Activated CD4-positive, alpha-beta T cell treated with anti-CD3 and anti-CD28 coated beads, Interleukin-2, Interleukin-6, amounts not matched to agents 100 ng/mL and 50 ng/mL, durations not matched to agents 16 hours and 8 hours (primary cell): ENCODE measurements at places on chromosomes 16 and 17.
A peak's percentile ranks its signal among the peaks of the same experiment; 100 is the strongest.

DNA sequence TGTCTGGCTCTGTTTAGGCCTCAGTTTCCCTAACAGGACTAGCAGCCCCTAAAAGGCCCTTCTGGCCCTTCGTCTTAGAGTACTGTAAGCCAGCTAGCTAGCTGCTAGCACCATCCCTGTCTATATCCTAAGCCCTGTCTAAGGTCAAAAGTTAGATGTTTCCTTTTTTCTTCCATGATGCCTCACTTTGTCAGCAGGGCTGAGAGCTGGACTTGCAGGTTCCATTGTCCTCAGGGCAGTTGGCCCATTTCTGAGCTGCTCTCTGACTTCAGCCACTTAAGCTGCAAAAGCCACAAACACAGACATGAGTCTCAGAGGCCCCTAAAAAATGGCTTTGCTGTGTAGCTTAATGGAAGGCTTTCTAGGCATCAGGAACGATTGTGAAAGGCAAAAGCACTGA, 187.7 kb downstream of the CBLN1 start:
- DNase-seq: no peak

DNA sequence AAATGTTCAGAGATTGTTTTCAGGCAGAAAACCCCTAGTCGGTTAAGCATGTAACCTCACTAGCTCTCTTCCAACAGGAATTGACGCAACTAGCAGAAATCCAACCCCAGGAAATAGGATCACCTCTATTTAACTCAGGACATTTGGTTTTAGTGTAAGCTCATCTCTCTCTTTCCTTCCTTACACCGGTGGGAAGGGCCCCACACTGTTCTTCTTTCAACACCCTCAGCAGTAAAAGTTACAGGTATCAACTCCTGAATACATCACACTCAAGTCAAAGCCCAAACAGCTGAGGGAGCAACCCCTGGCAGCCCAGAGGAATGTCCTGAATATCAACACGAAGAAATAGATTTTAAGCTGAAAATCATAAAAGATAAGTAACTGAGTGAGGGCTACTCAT, 191.2 kb upstream of the KIF2B start:
- DNase-seq: no peak

DNA sequence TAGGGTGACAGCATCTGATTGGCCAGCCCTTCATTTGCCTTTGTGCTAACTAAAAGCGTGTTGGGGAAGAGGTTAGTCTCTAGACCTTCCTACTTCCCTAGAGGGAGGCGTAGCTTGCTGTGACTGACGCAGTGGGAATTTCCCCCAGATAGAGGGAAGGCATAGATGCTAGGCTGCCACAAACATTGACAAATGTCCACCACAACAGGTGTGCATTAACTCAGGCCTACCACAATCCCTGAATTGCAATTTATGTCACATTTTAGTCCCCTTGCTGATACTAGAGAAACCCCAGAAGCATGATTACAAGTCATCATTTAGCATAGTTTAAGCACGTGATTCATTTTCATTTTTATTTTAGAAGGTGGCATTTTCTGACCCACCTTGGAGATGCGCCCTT, 76.3 kb upstream of the WSB1 start:
- DNase-seq: no peak

- DNase-seq: peak; percentile 80
Observed at GRCh38 chr16:87850009-87851006, 19.0 kb downstream of the SLC7A5 start.

DNA sequence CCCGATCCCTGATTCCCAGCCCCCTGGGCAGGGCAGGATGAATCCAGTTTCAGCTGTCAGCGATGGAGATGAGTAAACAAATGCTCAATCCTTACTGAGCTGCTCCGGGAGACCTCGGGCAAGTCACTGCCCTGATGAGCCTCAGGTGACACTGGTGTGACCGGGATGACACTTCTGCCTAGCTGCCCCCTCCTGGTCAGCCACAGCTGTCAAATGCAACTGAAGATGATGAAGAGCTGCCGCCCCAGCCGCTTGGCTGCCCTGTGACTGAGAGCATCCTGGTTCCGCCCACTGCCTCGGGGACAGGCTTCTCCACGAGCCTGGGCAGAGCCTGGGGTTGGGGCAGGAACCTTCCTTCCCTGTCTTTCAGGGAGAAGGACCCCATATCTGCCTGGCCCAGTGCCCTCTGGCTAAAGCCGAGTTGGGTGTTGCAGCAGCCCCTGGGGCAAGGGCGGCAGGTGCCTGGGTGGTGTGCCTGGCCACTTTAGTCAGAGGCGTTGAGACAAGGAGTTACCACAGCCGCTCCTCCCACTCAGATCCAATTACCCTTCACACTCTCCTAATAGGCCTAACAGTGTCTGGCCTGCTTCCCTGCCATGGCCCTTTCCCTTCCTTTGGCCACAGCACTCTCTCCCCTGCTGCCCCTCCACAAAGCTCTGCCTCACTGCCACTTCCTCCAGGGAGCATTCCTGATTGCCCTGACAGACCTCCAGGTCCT, 5.5 kb downstream of the CCL17 start:
- no peak for DNase-seq

- DNase-seq: no peak
Observed at GRCh38 chr16:8299635-8300034, 290.7 kb downstream of the TMEM114 start.

DNA sequence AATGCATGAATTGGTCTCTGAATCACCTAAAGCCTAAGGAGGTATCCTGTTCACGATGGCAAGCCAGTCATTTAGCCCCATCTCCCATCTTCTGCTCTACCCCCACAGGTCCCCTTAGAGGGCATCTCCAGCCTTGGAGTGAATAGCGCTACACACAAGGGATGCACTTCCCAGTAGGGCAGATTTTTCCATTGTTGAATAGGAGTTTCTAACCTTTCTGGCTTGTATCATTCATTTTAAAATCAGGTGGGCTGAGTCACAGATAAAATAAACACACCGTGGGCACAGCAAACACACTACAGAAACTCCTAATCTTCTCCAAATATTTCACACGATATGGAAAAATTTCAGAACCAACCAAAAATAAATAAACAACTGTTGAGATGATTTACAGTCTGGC, 201.2 kb upstream of the NOG start:
- no peak for DNase-seq

DNA sequence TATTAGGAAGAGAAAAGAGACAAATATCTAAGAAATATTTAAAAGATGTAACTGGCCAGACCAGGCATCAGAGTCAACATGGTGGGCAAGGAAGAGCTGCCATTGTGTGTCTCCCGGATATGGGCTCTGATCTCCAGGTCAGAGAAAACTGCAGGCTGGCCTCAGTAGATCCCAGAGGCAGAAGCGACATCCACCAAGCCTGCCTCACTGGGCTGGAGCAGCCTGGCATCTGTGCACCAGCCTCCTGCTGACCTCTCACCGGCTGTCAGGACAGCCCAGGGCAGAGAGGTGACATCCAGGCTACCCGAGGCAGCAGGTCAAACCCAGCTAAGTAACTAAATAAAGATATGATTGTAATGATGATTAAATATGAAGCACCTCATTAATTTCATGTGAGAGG, 162.8 kb upstream of the TNRC6C start:
- DNase-seq: no peak

GRCh38 chr16:27049117-27049516, 17.6 kb upstream of the C16orf82 start:
- no peak for DNase-seq

DNA sequence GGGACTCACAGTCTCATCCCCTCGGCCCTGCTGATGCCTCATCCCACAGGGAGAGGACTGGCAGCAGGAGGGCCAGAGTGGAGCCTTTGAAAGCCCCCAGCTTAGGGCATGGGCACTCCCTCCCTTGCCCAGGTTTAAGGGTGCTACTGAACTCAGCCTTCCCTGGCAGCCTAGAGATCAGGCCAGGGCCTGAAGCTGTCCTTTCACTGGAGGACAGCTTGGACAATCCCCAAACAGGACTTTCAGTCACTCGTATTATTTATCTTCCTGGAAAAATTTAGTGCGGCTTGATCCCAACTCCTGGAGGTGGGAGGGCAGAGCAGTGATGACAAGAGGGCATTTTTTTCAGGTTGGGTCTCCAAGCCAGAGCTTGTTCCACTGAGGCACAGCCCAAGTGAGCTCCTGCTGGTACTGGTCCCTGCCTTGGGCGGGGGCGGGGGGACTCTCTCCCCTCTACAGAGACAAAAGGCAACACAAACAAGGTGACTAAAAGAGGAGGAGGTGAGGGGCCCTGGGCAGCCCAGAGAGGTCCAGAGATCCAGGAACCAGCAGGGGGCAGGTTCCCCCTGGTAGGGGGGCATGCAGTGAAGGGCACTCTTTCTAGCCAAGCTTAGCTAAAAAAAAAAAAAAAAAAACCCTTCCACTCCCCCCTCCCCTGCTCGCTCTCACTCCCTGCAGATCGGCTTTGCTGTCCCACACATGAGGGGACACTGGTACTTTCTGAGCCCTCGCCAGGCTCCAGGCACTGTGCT, 1.7 kb downstream of the ZNF385C start:
- DNase-seq: no peak

DNA sequence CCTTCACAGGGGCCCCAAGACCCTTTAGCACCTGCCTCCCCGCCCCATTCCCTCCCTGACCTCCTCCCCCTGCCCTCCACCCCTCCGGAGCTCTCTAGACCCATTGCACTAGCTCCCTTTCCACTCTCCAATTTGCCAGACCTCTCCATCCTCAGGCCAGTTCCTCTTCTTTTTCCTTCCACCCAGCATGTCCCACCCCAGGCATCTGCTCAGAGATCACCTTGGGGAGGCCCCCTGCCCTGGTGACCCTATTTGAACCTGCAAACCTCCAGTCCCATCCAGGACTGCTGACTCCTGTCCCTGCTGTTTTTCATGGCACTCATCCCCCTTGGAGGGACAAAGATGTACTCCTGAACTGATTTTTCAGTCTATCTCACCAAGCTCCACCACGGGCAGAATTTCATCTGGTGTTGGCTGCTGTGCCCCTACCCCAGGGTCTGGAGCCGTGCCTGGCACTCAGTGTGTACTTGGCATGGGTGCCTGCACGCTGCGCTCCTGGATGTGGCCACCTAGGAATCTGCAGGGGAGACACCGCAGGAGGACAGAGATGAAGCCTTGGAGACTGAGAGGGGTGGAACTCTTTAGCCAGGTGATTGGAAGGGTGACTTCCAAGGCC, 85.6 kb upstream of the CACNG5 start:
- DNase-seq: no peak

- DNase-seq: no peak
Observed at GRCh38 chr16:30095166-30096078, 591 bp downstream of the YPEL3 start.

GRCh38 chr17:50110591-50111349, 15.6 kb downstream of the PDK2 start:
- DNase-seq: no peak

DNA sequence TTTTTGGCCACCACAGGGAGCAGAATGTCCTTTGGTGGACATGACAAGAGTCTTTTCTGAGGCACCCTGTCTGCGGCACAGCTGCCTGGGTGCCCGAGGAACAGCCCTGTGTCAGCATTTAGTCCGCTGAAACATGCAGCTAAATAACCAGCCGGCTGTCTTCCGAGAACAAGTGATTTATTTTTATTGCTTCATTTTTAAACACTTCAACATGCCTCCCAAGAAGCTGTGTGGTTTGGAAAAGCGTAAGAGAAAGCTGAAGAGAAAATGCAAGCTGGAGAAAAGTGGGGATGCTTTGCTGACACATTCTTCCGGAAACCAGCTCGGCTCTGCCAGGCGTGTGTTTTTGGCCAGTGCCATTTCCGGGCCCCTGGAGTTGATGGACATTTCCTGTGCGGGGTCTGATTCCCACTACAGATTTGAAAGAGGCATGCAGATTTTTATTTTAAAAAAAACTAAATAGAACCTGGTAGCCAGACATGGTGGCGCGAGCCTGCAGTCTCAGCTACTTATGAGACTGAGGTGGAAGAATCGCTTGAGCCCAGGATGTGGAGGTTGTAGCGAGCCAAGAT, 94.7 kb downstream of the SEC14L1 start:
- peak; percentile 72 for DNase-seq

- no peak for DNase-seq
Observed at GRCh38 chr16:49778202-49778930, 77.5 kb downstream of the ZNF423 start.

GRCh38 chr17:75227729-75228128, 22.2 kb downstream of the NUP85 start:
- DNase-seq: no peak

DNA sequence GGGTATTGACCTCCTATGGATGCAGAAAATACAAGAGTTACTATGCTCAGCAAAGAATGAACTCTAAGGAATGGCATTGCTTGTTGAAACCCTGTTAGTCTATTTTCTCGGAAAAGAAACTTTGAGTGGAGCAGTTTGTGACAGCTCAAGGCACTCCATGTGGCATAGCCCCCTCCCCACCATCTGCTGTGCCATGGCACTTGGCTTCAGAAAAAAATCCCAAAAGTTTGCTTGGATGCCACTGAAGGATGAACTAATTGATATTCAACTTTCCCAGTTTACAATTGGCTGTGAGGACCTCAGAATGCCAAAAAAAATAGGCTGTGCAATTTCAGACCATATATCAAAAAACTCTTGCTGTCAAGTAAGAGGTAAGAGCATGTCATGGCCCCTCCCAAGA, 1.8 kb downstream of the KRT31 start:
- no peak for DNase-seq

DNA sequence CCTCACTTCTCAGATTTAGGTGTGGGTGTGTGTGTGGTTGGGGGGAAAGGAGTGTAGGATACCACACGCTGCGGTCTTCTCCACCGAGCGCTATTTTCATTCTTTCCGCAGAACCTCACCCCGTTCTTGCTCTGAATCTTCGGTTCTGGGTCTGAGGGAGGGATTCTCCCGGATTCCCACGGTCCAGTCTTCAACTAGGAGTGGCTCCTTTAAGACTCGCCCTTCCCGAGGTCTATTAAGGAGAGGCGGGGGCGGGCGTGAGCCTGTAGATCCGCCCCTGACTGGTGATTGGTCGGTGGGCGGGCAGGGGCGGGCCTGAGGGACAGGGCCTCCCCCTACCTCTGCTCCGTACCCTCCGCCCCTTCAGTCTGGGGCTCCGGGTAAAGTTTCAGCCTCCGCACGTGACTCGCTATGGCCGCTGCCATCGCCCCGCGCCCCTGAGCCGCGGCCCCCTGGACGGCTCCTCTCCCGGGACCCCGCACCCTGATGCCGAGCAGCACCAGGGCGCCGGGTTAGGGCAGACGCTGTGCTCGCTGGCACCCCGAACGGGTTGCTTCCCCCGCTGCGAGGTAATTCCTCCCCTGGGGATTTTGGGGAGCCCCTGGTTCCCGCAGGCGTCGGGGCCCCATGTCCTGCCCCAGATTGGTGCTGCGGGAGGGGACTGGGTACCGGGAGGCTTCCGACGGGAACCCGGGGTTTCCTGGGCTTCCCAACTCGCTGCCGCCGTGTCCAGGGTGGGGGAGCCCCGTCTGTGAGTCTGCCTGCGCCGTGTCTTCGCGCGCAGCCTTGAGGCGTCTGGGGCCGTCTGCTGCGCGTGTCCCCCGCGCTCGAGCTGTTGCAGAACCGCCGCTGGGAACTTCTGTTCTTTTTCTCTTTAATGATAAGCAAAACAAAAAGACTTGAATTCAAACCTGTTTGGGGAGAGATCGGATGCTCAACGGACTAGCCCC, 9.2 kb downstream of the RARA start:
- peak; percentile 96 for DNase-seq

DNA sequence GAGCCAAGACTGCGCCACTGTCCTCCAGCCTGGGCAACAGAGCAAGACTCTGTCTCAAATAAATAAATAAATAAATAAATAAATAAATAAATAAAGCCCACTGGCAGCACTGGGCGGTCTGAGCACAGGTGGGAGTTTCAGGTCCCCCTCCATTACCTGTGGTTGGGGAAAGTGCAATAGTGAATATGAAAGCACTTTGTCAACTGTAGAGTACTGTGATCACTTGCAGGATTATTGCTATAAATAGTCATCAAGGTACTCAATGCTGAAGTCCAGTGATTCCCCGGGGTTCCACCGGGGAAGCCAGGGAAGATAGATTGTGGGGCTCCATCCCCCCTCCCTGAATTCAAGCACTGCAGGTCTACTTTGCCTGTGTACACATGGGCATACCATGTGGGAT, 42.7 kb upstream of the CPNE2 start:
- peak; percentile 40 for DNase-seq
